ENCODE measurements at places on chromosomes 4 and X.
A peak's percentile ranks its signal among the peaks of the same experiment; 100 is the strongest.

GRCh38 chrX:19212037-19212436 lies 89.8 kb upstream of the ADGRG2 start:
- no peak for DNase-seq

GRCh38 chrX:24169211-24169610 lies 19.7 kb downstream of the ZFX start:
- no peak for DNase-seq

- DNase-seq = no peak
Measured at GRCh38 chrX:2547736-2548135, 47.0 kb upstream of the DHRSX start.

DNA sequence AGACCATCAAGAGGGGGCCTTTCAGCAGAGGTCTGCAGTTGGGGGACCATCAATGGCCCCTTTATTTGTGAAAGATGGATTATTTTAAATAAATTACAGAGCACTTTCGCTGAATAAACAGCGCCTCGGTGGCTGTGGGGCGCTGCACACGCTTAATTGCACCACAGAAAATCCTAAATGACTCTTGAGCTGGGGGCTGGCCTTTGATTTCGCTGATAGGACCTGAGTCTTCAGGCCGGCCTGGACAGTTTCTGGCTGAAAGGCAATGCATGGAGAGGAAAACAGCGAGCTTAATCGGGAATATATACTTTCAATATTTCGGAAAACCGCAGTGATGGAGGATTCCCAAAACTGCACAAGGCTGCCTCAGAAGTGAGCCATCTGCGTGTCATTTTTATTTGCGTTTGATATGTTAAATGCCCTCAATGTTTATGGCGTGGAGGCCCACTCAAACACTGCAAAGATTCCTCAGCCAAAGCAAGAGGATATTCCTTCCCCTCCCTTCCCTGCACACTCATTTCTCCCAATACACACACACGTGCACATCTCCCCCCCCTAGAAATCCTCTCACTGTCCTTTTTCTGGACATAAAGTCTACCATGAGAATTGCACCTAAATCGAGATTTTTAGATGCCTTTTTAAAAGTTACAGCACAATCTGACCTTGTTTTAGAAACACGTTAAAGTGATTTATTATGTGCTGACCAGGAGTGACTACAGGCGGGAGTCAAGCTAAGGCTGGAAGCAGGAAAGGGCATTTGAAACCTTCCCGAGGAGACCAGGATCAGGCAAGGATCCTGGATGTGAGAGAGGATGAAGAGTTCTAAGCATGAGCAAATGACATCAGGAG lies 340.7 kb downstream of the RAB28 start:
- no peak for DNase-seq

DNA sequence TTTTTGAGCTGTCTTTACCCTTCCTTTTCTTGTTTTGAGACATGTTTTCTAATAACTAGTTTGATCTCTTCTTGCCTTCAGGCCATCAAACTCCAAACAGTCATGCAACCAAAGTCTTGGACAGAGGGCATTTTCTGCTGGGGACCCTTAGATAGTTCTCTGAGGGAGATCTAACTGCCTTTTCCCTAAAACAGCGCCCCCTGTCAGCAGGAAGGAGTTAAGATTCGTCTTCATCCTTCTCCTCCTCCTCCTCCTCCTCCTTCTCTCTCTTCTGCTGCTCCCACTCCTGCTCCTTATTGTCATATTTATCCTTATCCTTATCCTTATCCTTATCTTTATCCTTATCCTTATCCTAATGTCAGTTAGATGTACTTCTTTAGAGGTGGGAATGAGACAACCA lies 417.2 kb downstream of the TRAM1L1 start:
- DNase-seq = no peak

DNA sequence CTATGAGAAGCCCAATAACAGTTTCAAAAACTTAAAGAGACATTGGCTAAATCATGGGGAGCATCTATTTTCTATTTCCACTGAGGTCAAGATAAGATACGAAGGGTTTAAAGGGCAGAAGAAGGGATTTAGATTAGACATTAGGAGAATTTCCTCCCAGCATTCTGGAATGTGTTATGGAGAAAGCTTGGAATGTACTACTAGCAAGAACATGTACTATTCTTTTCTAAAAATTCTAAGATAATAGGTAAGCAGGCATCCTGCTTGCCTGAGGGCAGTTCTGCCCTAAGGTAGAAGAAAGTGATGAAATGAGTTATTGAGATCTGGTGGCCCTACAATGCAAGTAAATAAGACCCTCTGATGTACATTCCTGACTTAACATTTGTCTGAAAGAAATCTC lies 279.2 kb downstream of the NR3C2 start:
- DNase-seq = no peak

GRCh38 chr4:48018112-48018511 lies 1.5 kb downstream of the NIPAL1 start:
- no peak for DNase-seq

DNA sequence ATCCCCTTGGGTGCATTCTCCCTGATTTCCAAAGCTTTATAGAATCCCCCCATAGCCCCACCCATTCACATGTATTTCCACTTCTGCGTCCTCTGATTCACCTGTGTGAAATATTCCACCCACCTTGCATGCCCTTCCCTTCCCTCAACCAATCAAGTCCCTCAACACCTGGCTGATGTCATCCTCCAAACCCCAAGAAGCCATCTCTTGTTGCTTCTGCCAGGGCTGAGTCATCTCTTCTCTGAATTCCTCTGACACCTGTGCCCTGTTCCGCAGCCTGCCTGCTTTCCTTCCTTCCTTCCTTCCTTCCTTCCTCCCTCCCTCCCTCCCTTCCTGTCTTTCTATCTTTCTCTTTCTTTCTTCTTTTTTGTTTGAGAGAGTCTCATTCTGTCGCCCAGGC lies 9.9 kb downstream of the CRMP1 start:
- no peak for DNase-seq

- no peak for DNase-seq
Measured at GRCh38 chr4:121950680-121951520, 960 bp downstream of the TRPC3 start.

DNA sequence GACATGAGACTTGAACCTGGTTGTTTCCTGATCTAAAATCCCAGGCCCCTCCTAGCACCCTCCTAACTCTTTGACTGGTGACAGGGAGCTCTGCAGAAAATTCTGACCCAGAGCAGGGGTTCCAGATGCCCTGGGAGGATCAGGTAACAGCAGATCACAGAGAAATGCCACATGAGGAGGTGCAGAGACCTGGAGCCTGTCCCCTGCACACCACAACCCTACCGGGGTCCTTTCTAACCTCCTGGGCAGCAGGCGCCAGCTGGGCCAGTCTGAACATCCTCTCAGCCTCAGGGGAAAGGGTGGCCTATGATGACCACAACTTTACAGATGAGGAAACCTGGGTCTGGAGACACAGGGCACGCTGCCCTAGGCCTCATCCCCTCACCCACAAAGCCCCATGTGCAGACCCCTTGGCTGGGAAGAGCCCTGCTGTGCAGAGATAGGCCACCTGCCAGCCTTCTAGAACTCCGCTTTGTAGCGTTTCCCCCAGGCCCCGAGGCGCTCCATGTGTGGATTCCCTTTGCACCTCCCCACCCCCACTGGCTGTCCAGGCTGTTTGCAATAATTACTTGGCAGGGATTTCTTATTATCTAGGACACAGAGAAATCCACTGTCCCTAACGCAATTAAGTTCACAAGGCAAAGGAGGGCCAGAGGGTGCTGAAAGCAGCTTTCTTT lies 36.5 kb downstream of the WDR1 start:
- DNase-seq = no peak

GRCh38 chr4:66842026-66842723 lies 703.1 kb downstream of the CENPC start:
- no peak for DNase-seq

DNA sequence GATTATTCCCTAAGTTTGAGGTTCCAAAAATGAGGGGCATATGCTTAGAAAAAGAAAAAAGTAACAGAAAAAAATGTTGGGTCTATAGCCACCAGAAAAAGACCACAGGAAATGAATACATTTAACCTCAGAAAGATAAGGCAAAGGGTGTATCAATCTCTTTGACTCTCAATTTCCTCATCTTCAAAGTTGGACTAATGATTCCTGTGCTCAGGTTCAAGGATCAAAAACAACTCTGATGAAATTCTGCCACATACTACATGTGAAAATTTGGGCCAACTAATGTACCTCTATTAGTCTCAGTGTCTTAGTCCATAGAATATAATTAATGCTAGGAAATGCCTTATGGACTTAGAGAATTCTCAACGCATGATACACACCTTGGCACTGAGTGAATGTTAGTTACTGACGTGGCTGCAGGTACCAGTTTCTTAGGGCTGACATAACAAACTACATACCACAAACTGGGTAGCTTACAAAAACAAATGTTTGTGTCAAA lies 257.7 kb downstream of the ANKRD50 start:
- no peak for DNase-seq

DNA sequence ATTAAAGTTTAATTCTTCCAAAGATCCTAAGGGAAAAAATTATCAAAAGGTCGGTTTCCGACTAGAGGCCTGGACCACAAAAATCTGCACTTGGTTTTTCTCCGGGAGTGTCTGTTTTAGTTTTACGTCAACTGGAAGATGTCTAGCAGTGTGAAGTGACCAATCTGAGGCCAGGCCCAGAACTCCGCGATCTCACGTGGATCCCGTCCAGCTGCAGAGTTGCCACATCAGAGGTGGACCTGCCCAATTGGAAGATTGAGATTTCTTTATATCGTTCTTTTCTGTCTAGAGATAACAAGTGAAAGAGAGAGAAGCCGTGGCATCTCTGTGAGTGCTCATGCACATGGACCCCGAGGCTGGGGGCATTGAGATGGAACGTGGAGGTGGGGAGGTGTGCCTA lies 115.8 kb downstream of the AFF1 start:
- DNase-seq = no peak

DNA sequence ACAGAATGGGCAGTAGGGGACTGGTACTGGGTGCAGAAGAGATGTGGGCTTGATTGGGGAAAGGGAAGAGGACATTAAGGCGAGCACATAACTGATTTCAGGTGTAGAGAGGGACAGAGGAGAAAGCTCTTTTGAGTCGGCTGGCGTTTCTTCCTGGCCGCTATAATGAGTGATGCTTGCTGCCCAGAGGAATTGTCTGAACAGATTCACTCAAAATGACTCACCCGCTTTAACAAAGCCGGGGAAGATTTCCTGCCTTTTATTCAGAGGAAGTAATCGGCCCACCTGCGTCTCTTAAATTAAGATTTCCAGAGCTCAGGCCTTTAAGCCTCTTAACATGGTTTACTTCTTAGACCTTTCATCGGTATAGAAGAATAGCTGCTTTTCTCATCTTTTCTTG lies 102.1 kb upstream of the AP1S2 start:
- DNase-seq = no peak

DNA sequence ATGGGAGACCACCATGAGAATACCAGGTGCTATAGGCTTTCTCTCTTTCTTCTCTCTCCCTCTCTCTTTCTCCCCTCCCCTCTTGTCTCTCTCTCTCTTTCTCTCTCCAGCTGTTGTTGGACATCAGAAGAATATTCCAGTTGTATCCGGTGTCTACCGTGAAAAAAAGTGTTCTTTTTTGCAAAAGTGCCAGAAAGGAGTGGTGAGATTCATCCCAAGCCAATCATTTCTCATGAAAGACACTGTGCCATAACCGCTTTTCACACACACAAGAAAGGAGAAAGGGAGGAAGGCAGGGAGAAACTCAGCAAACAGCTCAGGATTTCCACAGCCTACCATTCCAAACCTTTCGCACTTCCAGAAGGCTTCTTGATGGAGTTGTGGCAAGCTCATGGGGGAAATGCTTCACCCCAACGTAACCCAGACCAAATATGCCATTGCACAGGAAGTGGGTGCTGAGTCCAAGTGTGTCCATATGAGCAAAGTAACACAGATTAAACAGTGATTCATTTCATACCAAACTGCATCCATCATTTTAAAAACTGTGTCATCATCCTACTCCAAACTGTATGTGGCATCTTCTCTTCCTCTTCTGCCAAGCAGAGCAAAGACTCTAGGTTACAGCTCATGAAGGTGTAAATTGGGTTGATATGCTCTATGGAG lies 224.0 kb downstream of the APBB2 start:
- DNase-seq = no peak

GRCh38 chr4:15510961-15511360 lies 41.3 kb downstream of the CC2D2A start:
- no peak for DNase-seq

- DNase-seq = no peak
Measured at GRCh38 chr4:24321616-24322015, 262.7 kb downstream of the DHX15 start.

DNA sequence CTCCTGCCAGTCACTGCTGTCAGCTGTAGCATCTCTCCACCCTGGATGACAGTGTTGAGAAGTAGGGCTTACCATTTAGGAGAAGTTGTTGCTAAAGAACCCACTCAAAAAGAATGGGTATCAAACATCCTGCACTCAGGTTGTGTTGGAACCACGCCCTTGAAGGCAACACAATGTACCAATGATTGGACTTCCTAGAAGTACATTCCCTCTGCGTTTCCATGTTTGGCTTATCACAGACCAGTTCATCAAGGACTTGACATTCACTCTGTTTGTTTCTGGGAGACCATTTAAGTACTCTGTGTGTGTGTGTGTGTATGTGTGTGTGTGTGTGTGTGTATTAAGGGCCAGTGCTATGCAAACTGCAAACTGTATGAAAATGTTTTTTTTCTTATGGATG lies 200.6 kb upstream of the GATB start:
- DNase-seq = no peak

DNA sequence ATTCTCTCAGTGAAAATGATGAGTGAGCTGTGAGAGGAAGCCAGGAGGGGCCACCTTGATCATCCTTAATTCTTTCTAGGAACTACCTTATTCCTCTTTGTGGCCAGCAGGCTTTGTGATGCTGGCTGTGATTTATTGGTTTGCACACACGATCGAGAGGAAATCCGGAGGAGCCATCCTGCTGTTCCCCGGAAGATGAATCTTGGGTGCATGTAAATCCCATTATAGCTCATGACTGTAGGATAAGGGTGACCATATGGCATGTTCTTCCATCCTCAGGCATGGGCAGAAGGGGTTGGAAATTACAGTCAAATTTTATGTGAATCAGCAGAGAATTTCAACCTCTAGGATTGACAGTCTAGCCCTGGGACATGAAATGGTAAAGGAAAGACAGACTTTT lies 254.5 kb downstream of the UNC5C start:
- no peak for DNase-seq

DNA sequence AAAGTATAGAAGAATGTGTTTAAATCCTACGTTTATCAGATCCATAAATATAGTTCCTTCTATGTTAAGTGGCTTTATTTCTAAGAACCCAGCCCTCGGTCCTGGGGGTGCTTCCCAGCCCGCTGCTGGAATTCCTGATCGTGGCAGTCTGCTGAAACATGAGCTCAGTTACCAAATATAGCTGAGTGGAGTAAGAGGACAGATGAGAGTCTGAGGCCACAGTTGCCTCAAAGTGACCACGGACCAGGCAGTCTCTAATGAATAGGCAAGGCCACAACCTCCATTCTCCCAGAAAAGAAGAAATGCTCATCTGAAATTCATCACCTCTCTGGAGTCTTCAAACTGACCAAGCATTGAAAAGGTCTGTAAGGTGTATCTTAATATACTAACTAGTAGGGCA lies at the start of gene PALLD:
Gene PALLD, plus strand, starts transcription at position 219 of the 400 bp plus-strand sequence.
- no peak for DNase-seq

DNA sequence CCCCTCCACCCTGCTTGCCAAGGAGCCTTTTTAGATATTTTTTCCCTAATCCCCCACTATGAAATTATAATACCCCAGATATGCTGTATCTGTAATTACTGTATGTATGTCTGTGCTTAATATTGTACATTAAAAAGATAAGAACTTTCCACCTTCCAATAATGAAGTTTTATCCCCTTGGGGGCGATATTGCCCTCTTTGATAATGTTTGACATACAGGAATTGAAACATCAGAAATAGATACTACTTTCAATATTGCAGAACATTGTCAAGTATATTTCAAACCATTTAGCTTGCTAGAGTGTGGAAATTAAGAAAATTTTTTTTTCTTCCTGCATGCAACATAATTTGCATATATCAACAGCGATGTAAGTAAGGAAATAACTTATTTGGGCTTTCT lies 58.9 kb downstream of the NAF1 start:
- peak; percentile 11 for DNase-seq

All from Jurkat, Clone E6-1 (cell line).